ENCODE measurements at places on chromosomes 7 and 10. TPM values are rescaled to one million over a fixed set of nuclear protein-coding genes. Genes with fewer than 3 reads are reported as not detected.

GRCh38 chr10:14822879-14823755, 14.7 kb downstream of the CDNF start:
- no peak for DNase-seq

GRCh38 chr7:30453921-30454320, 24.7 kb downstream of the NOD1 start:
- no peak for DNase-seq

DNA sequence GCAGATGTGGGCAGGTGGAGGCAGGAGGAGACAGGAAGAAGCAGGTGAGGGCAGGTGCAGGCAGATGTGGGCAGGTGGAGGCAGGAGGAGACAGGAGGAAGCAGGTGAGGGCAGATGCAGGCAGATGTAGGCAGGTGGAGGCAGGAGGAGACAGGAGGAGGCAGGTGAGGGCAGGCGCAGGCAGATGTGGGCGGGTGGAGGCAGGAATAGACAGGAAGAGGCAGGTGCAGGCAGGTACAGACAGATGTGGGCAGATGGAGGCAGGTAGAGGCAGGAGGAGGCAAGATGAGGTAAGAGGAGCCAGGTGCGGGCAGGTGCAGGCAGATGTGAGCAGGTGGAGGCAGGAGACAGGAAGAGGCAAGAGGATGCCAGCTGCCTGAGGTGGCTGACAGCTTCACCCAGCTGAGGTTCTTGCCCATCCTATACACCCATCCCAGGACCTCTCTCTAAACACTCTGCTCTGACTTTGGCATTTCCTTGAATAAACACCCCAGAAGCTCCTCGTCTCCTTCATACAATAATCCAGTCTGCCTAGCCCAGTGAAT, 33.0 kb downstream of the PTPRE start:
- no peak for DNase-seq

- no peak for DNase-seq
These were observed 8.9 kb downstream of the COBL start for GRCh38 chr7:51307651-51308210.

- DNase-seq: no peak
These were observed 5.8 kb upstream of the PPP3CB start for GRCh38 chr10:73501651-73502050.

Gene NME8
- not detected for total RNA-seq
